ENCODE measurements at places on chromosomes 1 and 21. TPM values are rescaled to one million over a fixed set of nuclear protein-coding genes. Genes with fewer than 3 reads are reported as not detected.

DNA sequence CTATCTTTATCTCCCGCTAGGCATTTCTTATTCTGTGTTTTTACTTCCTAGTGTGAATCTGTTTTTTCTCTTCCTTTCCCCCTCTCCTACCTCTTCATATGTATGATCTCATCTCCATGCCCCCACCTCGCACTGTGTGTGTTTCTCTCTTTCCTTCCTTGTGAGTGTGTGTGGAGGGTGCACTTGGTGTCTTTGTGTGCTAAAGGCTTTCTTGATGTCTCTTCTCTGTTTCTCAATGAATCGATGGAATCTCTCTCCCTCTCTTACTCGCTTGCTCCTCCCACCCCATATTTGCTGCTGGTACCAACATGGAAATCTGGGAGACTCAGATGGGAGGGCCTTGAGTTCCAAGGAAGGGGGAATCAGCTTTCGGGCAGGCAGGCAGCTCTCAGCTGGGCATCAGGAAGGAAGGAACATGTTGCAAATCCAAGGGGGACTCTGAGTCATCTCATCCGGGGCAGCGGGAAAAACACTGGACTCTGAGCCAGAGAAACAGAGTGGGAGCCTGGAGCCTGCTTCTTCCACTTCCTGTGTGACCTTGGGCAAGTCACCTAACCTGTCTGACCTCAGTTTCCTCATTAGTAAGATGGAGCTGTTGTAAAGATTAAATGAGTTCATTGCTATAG is 147.5 kb downstream of the PTPRU start:
- no peak for DNase-seq

GRCh38 chr1:177142791-177143271 is 21.7 kb downstream of the ASTN1 start:
- no peak for DNase-seq

GRCh38 chr1:210061992-210062391 is 124.0 kb downstream of the SYT14 start:
- DNase-seq, result no peak

DNA sequence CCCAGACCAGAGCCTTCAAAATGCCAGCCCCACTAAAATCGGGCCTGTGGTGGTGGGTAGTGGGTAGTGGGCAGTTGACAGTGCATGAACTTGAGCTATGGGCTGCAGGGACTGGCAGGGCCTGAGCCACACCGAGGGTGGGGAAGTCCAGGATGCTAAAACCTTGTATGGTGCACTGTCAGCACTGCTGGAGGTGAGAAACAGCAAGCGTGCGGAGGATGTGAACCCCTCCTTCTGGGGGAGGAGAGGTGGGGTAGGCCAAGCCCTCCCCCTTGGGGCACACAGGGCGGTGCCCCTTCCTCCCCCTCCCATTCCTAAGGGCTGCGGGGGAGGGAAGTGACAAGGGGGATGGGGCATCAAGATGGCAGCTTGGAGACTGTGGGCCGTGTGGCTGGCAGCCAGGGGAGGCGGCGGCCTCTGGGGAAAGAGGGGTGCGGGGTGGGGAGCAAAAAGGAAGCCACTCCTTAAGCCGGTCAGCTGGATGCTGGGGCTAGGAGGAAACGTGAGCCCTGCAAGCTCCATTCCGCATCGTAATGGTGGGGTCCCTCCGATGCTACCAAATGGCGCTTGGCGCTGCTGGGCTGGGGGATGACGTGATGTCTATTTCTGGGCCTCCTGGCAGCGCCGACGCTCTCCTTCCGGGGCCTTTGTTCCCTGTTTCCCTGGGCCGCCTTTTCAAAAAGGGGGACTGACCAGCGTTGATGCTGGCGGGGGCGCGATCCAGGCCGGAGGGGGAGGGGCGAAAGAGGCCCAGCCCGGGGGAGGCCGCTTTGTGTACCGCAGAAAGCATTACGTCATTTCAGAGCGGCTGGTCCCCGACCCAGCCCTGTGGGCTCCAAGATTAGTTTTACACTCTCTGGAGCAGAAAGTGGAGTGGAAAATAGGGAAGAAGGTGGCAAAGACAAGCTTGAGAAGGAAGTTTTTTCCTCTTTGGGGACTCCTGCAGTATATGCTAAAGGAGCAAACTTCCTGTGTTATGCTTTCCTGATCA is 809 bp downstream of the SYT11 start:
- DNase-seq, result peak; percentile 96

DNA sequence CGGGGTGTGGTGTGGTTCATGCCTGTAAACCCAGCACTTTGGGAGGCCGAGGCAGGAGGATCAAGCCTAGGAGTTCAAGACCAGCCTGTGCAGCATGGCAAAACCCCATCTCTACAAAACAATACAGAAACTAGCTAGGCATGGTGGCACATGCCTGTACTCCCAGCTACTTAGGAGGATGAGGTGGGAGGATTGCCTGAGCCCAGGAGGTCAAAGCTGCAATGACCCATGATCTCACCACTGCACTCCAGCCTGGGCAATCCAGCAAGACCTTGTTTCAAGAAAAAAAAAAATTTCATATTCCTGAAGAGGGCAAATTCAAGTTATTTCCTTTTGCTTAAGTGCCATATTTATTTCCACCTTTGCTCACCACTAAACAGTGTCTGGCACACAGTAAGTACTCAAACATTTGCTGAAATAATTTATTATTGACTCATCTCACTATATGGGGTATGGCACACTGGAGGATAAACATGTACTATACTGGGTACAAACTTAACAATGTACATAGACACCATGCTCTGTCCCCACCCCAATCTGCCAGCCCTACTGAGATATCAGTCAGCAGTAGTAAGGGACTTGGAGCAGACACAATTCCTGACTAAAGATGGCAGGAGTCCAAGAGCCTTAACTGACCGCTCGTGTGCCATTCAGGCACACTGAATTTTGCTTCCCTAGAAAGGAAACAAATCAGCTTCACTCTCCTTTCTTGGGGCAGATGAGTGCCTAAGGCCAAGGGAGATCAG is 15.5 kb downstream of the MEAF6 start:
- no peak for DNase-seq

DNA sequence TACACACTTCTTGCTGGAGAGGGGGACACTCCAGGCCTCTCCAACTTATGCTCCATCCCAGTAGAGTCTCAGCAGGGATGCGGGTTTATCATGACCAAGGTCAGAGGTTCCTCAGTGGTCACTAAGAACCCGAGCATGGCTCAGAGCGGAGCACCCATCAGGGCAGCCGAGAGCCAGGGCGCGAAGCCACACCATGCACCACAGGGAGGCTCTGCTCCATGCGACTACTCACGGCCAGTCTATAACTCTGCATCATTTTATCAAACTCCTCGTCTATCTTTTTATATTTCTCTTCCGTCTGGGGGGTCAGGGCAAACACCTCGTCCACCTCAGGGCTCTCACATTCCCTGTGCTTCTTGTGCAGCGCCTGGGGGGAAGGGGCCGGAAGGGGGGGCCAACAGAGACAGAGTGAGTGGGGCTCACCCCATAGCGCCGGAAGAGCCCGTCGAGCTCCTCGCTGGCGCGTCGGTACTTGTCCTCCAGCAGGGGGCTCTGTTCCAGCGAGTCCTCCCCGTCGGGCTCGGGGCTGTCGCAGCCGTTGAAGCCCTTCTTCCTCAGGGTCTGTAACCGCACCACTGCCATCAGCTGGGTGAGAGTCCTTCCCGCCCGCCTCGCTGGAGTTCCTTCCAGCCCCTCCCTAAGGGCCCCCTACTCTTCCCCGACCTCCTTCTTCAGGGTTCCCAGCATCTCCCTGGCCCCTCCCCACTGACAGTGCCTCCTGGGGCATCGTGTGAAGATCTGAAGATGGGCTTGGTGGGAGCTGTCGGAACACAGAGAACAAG is 20.0 kb downstream of the MEF2D start:
- DNase-seq, result peak; percentile 89

- no peak for DNase-seq
Observed at GRCh38 chr1:114102136-114102535, 51.5 kb downstream of the SYT6 start.

DNA sequence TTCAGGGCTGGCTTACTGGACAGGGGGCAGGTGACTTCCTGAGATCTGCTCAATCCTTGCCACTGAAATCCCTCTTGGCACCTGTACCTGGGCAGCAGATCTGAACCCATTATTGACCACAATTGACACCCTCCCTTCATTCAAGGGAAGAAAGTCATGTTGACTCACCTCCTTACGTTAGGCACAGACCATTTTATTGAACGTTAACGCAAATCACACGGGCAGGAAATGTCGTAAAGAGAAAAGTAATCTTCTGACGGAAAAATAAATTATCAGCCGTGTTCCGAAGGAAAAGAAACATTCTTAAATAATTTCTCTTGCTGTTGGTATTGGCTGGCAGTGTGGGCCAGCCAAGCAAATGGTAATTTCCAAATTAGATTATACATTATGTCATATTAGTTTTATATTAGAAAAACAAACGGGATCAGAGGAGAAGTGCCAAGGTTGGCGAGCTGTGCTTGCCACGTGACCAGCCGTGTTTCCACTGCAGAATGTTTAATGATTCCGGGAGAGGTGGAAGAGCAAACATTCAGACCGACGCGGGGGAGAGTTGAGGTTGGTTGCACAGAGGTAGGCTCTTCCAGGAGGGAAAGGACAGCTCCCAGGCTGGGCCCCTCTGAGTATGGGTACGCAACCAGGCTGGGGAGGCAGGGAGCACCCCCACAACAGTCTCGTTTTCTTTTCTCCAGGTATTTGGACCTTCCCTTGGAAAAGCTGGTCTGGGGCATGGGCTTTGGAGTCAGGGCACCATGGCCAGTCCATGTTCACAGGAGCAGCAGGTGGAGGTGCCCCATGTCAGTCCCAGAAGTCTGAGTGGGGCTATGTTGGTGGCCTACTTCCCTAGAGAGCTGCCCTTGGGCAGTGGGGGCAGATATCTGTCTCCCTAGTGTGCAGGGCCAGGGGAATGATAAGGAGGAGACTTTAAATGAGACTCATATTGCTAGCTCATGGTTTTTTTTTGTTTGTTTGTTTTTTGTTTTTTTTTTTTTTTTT is 121.1 kb downstream of the FOXD2 start:
- DNase-seq, result no peak

DNA sequence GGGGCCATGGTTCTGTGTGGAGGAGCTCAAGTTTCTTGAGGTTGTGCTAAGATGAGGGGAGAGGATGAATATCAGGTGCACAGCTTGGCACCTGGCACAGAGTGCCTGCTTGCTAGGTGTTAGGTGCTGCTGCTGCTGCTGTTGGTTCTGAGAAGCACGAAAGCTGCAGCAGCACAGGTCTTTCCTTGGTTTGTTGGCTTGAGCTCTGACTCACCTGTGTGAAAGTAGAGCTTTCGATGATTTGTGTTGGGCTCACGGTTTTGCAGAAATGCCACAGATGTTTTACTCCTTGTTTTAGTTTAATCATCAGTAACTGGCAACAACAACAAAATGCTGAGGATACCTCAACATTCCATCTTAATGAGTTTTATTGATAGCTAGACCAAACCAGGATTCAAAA is 221.6 kb downstream of the BRINP2 start:
- DNase-seq, result no peak

PGLYRP3 gene
- total RNA-seq, result not detected

SELL gene
- 10.3 TPM for total RNA-seq

PLA2G2C gene
- not detected for total RNA-seq

SLC41A1 gene
- 40.3 TPM for total RNA-seq

All from aorta (tissue), 5 donors.